ENCODE measurements at places on chromosomes 12 and 14.

DNA sequence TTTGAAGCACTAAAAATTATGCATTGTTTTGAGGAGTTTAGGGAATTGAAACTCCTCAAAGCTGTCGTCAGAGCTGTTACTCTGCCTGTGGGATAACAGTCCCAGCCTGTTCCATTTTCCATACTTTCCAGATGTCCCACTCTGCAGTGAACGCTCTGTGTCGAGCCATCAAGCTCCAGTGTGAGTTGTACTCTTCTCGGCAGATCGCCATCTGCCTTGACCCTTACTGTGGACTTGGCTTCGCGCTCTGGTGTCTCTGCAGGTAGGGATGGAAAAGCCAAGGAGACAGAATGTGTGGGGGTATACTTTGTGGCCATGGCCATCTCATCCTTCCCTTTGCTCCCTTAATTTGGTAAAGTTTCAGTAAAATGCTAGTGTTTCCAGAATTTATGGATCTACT, 35.5 kb upstream of the ATF1 start:
- no peak for DNase-seq

- no peak for DNase-seq
Observed at GRCh38 chr14:52020866-52021717, 31.7 kb downstream of the RTRAF start.

DNA sequence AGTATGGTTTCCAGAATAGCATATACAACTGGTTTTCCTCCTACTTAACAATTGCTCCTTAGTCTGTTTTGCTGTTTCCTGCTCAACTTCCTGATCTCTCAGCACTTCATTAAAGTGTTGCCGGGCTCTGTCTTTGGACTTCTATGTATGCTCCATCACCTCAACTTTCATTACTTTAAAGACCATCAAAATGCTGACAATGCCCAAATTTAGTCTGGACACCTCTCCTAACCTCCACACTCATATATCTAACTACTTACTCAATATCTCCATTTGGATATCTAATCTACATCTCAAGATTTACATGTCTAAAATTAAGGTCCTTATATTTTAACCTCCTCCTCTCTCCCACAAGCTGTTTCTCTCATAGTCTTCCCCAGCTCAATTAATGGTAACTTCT, 54.4 kb upstream of the LGR5 start:
- no peak for DNase-seq

GRCh38 chr14:45810152-45810872, 557.3 kb upstream of the MIS18BP1 start:
- DNase-seq, result no peak

GRCh38 chr12:24421759-24422158, 472.3 kb upstream of the SOX5 start:
- no peak for DNase-seq

DNA sequence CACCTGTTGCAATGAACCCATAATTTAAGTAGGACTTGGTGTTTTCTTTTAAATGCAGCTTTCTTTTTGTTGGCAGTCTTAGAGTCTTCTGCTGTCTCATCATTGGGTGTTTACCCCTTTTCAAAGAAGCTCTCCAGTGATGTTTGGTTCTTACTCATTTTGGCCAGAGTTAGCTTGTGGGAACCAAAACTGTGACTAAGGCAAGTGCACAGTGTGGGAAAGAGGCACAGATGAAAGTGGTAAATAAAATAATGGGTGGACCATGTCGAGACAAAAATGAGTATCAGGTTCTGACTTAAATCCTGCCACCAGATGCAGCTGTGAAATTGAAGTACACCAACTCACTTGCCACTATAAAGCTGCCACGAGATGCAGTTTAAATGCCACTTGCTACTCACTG, 615.4 kb upstream of the MIS18BP1 start:
- DNase-seq, result no peak

All from activated CD8-positive, alpha-beta memory T cell treated with anti-CD3 and anti-CD28 coated beads for 24 hours (primary cell).